ENCODE measurements at places on chromosomes 5 and 9. TPM values are rescaled to one million over a fixed set of nuclear protein-coding genes. Genes with fewer than 3 reads are reported as not detected.

The RMRP gene
- total RNA-seq, result 10,768 TPM

The SMIM32 gene
- total RNA-seq, result not detected

The SLC6A19 gene
- not detected for total RNA-seq

The CREBRF gene
- total RNA-seq, result 29.5 TPM

GRCh38 chr5:122730037-122730436 lies 44.8 kb upstream of the SNX2 start:
- no peak for ATAC-seq

- ATAC-seq, result no peak
Observed at GRCh38 chr9:128421482-128421996, 882 bp downstream of the CERCAM start.

GRCh38 chr9:130433168-130433946 lies 11.4 kb upstream of the ASS1 start:
- peak; percentile 58 for ATAC-seq

- ATAC-seq, result no peak
Observed at GRCh38 chr9:13318027-13318426, 38.5 kb upstream of the MPDZ start.

GRCh38 chr5:15069407-15069905 lies 197.9 kb upstream of the ANKH start:
- ATAC-seq, result no peak

DNA sequence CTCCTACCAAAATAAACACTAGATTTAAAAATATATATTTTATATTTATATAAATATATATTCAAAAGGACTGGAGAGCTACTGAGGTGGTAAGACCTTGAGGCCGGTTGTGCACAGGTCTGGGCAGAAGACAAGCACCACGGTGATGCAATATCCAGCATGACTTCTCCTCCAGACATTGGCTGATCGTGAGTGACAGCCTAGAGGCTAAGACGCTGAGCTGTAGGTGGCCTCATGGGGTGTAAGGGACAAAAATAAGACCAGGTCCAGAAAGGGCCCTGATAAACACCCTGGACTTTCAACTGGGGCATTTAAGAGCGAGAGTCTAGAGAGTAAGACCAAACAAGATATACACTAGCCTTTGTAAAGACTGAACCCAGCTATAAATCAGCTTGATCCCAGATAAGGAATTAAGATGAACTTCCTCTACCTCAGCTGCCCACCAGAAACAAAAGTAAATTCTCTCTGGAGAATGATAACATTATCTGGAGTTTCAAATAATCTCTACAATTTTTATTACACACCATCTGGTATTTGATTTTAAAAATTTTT lies 14.2 kb upstream of the C5orf47 start:
- ATAC-seq, result no peak

DNA sequence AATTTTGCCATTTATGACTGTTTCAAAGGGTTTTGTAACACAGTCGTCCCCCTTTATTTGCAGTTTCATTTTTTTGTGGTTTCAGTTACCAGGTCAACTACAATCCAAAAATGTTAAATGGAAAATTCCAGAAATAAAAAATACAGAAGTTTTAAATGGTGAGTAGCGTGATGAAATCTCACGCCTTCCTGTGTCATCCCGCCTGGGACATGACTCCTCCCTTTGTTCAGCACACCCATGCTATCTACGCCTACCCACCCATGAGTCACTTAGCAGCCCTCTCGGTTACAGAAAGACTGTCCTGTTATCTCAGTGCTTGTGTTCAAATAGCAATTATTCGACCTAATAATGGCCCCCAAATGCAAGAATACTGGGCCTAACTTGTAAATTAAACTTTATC lies 765.3 kb upstream of the ADAMTS16 start:
- ATAC-seq, result no peak

DNA sequence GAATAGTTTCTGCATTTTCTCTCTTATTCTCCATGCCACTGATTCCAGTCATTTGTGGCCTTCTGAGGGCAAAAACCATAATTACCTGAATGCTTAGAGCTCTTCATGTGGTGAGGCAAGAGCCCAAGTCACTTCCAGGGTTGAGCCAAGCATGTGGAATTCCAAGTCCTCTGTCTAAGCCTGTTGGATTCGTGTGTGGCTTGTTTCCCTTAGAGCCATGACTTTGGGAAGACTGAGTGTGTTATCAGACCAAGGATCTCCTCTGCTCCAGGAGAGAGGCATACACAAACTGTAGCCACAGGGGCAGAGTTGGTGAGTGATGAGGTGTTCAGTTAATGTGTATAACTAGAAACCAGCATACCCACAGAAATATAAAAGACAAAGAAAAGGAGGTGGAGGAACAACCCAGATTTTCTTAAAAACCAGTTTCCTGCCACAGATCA lies 27.1 kb downstream of the SLC22A5 start:
- ATAC-seq, result peak; percentile 75

- no peak for ATAC-seq
Observed at GRCh38 chr9:38022995-38023394, 46.0 kb downstream of the SHB start.
